ENCODE measurements at places on chromosomes 1 and 21.

DNA sequence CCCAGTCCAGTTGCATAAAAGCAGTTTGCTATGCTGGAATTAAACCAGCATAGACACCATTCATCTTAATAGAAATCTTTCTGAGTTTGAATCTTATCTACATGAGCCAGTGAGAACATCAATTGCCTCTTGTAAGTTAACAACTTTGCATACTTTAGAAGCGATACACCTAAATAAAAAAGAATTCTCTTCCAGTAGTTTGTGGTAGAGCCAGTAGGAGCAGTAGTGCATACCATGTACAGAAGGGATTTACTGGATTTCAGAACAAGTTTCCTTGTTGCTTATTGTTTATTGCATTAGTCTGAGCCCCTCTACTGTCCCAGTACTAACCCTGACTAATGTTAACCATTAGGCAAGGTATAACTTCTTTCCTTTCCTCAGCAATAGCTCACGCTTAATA, 313.1 kb downstream of the TGFB2 start:
- H3K4me3 ChIP-seq: no peak overlapping the region
- no peaks in the 10 kb centered on the region for H3K27me3 ChIP-seq
- H3K36me3 ChIP-seq: no peaks in the 10 kb centered on the region
- DNase-seq: no peak
- no peaks in the 10 kb centered on the region for H3K4me1 ChIP-seq
- no peak overlapping the region for H3K27ac ChIP-seq

- no peak overlapping the region for H3K27ac ChIP-seq
- H3K4me3 ChIP-seq: no peak overlapping the region
- DNase-seq: no peak
- no peaks in the 10 kb centered on the region for H3K27me3 ChIP-seq
Observed at GRCh38 chr1:87778896-87779295, 450.2 kb downstream of the LMO4 start.

- no peak overlapping the region for H3K4me3 ChIP-seq
- no peaks in the 10 kb centered on the region for H3K4me1 ChIP-seq
- H3K27ac ChIP-seq: no peak overlapping the region
- no peaks in the 10 kb centered on the region for H3K36me3 ChIP-seq
- no peak for DNase-seq
- H3K27me3 ChIP-seq: no peaks in the 10 kb centered on the region
Observed at GRCh38 chr1:233625087-233625486, 11.2 kb downstream of the KCNK1 start.

- H3K27me3 ChIP-seq: no peaks in the 10 kb centered on the region
- no peak overlapping the region for H3K27ac ChIP-seq
- no peaks in the 10 kb centered on the region for H3K4me1 ChIP-seq
- no peak overlapping the region for H3K4me3 ChIP-seq
Observed at GRCh38 chr1:86119214-86119764, 37.3 kb downstream of the COL24A1 start.

DNA sequence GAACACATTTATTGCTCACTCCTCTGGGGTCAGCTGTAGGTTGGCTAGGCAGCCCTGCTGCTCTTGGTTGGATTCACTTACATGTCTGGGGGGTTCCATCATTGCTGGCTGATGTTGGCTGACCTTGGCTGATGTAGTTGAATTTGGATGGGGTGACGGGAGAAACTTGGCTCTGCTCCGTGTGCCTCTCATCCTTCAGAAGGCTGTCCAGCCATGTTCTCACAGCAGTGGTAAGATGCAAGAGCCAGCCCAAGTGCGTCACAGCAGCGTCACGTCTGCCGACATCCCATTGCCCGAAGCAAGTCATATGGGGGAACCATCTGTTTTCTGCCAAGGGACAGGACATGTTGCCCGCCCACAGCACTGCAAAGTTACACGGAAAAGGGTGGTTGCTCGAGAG, 613.5 kb downstream of the MATN1 start:
- no peak overlapping the region for H3K27ac ChIP-seq
- no peak overlapping the region for H3K4me3 ChIP-seq
- no peaks in the 10 kb centered on the region for H3K4me1 ChIP-seq
- no peaks in the 10 kb centered on the region for H3K36me3 ChIP-seq
- no peak for DNase-seq

DNA sequence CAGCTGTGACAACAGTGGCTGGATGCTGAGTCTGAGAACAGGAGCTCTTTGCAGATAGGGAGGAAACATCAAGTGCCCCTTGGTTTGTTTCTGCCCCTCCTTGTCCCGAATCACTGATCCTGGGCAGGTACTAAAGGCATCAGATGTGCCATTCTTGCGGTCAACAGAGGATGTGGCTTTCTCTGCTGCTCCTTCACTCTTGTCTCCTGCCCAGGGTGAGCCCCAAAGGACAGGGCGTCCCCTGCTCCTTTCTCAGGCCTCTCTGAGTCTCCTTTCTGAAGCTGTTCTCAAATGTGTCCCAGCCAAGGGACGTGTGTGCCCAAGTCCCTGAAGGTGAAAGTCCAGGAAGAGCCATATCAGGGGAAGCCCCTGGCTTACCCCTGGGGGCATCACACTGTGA, 31.7 kb downstream of the SLC37A1 start:
- peaks cover 8% of the 10 kb centered on the region for H3K36me3 ChIP-seq
- peaks cover 4% of the 10 kb centered on the region for H3K4me1 ChIP-seq
- DNase-seq: no peak

- H3K4me1 ChIP-seq: peaks cover 10% of the 10 kb centered on the region
- no peak for DNase-seq
- H3K27ac ChIP-seq: no peak overlapping the region
- peaks cover 20% of the 10 kb centered on the region for H3K36me3 ChIP-seq
- H3K4me3 ChIP-seq: no peak overlapping the region
Observed at GRCh38 chr1:10171105-10171767, 39.1 kb upstream of the KIF1B start.
